Naive thymus-derived CD4-positive, alpha-beta T cell (primary cell): ENCODE measurements at places on chromosomes 7 and 10. TPM values are rescaled to one million over a fixed set of nuclear protein-coding genes. Genes with fewer than 3 reads are reported as not detected.

PLPP4 gene
- total RNA-seq, result not detected

MPP7 gene
- 41.7 TPM for total RNA-seq

CPED1 gene
- 0.40 TPM for total RNA-seq

- H3K27me3 ChIP-seq, result no peaks in the 10 kb centered on the region
- no peak overlapping the region for H3K4me3 ChIP-seq
- peaks cover 10% of the 10 kb centered on the region for H3K36me3 ChIP-seq
- peaks cover 22% of the 10 kb centered on the region for H3K4me1 ChIP-seq
Measured at GRCh38 chr7:42928754-42929153, 3.2 kb downstream of the PSMA2 start.

GRCh38 chr10:116014871-116015582, 258.0 kb downstream of the GFRA1 start:
- DNase-seq, result no peak
- no peaks in the 10 kb centered on the region for H3K27me3 ChIP-seq
- H3K27ac ChIP-seq, result no peak overlapping the region
- H3K4me1 ChIP-seq, result no peaks in the 10 kb centered on the region
- no peaks in the 10 kb centered on the region for H3K36me3 ChIP-seq

DNA sequence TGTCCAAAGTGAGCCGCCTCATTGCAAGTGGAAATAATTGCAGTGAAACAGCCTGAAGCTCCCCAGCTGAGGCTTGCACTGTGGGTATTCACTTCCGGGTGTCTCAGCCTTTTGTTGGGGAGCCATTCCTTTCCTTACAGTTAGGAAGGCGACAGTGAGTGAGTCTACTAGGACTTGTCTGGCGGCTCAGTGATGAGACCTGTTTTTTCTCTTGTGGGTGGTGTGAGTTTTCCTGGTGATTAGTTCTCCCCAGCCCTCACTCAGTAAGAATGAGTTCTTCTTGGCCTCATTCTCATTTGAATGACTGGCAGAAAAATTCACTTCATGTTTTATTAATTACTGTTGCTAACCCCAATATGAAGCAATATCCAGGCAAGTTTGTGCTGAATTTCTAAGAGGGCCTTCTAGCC, 2.6 kb downstream of the PGAM1 start:
- DNase-seq, result no peak
- H3K27me3 ChIP-seq, result no peaks in the 10 kb centered on the region
- peaks cover 29% of the 10 kb centered on the region for H3K4me1 ChIP-seq

DNA sequence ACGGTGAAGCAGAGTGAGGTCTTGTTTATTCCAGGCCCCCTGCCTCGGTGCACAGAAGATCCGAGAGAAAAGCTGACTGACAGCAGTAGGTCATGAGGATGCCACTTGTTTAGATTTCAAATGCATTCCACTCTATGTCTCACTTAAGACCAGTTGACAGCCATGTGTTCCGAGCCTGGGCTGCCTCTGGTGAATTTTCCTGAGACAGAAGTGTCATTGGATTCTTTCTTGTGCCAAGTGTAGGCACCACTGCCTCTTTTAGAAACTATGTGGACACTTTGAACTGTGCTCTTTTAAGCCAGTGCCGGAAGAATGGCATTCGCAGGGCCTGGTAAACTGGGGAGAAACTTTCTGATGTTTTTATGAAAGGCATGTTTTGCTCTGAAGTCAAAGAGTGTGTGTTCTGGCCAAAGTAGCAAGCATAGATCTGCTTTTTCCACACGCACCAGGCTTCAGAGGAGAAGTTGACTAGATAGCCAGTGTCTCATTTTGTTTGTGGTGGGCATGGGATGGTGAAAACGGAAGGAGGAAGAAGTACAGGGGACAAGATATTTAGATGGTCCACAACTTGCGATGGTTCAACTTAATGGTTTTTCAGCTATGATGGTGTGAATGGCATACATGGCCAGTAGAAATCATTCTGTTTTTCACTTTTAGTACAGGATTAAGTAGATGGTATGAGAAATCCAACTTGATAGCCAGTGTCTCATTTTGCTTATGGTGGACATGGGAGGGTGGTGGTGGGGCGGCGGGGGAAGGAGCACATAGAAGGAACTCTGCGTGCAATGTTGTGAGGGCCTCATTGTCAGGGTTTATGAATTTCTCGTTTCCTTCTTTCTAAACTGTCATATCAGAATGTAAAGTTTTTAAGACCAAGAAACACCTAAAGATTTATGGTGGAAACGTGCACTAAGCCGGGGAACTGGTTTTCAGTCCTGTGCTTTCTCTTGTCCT, 41.5 kb downstream of the CYP17A1 start:
- no peak for DNase-seq
- H3K4me1 ChIP-seq, result peaks cover 19% of the 10 kb centered on the region
- no peak overlapping the region for H3K27ac ChIP-seq

GRCh38 chr7:33773053-33773452, 132.3 kb upstream of the BMPER start:
- H3K36me3 ChIP-seq, result no peaks in the 10 kb centered on the region
- no peak for DNase-seq
- H3K27me3 ChIP-seq, result no peaks in the 10 kb centered on the region
- H3K4me3 ChIP-seq, result no peak overlapping the region
- H3K4me1 ChIP-seq, result no peaks in the 10 kb centered on the region
